ENCODE measurements at places on chromosomes 16 and 17.

DNA sequence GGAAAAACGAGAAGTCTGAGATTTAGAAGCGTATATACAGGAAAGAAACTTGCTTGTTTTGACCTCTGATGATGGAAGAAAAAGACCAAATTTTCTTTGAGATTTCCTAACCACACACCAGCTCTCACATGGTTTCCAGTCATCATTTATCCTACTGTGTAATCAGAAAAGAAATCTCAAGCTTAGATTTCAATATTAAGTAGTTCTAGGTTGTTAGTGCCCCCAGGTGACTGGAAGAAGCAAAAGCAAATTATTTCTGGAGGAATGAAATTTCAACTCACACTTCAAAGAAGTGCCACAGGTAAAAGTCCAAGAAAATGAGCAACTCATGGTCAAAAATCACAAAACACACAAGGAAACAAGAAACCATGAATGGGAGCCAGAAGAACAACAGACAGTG is 51.8 kb upstream of the KDM6B start:
- DNase-seq: no peak

- no peak for DNase-seq
These were observed 28.4 kb downstream of the LRRC75A start for GRCh38 chr17:16463358-16464302.

- no peak for DNase-seq
These were observed 18.7 kb downstream of the DUS2 start for GRCh38 chr16:68041783-68042182.

- DNase-seq: no peak
These were observed 112.2 kb downstream of the VPS53 start for GRCh38 chr17:602436-602835.

DNA sequence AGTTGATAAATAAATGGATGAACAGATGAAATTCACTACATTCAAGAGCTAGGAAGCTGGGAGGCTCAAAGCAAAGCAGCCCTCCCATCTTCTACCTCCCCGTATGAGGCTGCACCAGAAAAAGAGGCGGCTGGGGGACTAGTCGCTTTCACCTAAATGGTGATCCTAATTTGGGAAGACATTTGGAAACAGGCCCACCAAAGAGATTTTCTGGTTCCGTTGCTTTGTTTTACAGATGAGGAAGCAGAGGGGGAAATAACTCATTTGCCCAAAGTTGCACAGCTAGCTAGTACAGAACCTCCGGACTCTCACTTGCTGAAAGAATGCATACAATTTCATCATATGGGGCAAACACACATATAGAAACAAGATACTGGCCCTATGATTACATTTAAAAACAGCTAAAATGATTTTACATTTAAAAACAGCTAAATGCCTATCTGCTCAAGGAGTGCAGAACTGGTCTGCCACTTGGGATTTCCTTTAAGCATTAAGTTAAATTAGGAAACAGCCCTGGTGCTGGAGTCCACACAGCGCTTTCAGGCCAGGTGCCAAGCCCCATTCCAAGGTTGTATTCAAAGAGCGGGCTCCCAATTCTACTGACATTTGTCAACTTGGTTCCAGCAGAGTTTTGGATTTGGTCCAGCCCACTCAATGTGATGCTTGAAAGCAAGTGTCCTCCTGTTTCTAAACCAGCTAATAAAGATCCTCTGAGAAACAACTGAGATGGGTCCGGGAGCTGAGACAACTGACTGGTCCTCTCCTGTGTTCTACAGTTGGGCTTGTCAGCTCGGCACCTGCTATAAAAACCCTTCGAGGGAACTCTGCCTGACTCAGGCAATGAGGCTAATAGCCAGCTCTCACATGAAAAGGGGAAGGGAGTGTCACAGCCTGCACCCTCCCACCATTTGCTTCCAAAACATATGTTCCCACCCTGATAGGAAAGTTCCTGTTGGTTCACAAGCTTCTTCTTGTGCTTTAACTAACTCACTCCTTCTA is 11.7 kb downstream of the ERN1 start:
- DNase-seq: no peak

DNA sequence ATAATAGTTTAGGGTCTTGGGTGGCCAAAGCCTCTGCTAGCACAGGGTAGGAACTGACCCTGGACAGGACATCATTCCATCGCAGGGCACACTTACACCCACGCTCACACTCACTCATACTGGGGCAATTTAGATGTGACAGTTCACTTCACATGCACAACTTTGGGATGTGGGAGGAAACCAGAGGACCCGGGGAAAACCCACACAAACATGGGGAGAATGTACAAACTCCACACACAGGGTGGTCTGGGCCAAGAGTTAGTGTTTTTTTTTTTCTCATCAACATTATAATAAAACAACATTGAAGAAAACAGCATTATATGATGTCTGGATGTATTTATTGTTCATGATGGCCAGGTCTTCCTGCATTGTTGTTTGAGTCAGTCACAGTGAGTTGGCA is 93.6 kb downstream of the CDH13 start:
- DNase-seq: no peak

DNA sequence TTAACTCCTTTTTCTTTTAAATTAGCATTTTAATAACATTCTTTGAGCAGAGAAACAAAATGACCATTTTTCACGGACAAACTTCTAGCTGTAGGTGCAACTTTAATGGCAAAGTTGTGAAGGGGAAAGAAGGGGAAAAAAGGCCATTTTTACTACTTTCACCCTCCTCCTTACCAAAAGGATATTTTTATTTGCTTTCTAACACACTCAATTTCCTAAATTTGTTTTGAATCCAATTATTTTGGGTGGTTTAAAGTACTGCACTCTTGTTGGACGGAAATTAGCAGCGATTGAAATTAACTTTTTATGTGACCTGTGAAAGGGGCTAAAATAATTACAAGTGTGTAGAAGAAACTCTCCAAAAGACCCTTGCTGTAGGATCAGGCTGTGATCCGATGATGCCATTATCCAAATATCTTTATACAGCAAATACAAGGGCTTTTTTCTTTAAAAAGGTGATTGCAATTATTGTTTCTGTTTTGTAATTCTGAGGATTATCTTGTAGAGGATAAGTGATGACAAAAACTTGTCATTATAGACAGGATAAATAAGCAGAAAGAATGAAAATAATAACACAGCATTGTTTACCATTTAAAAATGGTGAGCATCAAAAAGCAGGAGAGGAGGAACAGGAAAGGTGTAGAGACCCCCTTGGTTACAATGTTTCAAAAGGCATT is 42.4 kb downstream of the SNX11 start:
- no peak for DNase-seq

- peak; percentile 11 for DNase-seq
These were observed 100.8 kb downstream of the ABCC12 start for GRCh38 chr16:48054881-48055601.

DNA sequence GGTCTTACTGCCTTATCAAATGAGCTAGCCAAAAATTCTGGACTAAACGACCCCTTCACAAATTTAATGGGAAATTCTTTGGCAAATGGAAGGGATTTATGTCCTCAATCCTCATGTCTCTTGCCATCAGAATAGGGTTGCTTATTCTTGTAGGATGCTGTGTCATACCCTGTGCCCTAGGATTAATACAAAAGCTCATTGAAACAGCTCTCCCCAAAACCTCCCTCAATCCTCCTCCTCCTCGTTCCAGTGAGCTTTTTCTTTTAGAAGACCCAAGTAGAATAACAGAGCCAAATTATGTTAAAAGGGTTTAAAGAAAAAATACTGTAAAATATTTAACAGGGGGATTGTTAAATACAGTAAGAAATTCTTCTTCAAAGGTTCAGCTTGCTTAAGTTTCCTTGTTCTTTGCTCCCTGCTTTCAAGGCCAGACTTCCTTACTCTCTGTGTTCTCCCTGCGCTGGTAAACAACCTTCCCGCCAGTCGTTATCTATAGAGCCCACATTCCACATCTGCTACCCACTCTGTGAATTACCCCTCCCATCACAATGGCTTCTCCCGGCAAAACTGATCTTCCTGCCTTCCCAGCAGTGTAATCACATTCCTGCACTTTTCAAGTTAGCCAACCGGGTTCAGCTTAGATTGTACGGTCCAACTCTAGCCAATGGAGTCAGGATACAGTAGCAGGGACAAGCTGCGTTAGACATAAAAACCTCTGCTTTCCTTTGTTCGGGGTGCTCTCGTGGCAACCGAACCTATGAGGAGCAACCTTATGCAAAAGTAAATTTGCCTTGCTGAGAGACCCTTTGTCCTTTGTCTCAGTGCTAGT is 9.7 kb downstream of the HPR start:
- DNase-seq: no peak
